ENCODE measurements at places on chromosomes 2 and 18. TPM values are rescaled to one million over a fixed set of nuclear protein-coding genes. Genes with fewer than 3 reads are reported as not detected.

GAREM2 gene
- 1.9 TPM for total RNA-seq

ICOS gene
- total RNA-seq = 2.1 TPM

GEN1 gene
- 7.0 TPM for total RNA-seq

SERPINB5 gene
- total RNA-seq = 0.55 TPM

TACR1 gene
- total RNA-seq = 1.4 TPM

KATNAL2 gene
- total RNA-seq = 3.1 TPM

DNA sequence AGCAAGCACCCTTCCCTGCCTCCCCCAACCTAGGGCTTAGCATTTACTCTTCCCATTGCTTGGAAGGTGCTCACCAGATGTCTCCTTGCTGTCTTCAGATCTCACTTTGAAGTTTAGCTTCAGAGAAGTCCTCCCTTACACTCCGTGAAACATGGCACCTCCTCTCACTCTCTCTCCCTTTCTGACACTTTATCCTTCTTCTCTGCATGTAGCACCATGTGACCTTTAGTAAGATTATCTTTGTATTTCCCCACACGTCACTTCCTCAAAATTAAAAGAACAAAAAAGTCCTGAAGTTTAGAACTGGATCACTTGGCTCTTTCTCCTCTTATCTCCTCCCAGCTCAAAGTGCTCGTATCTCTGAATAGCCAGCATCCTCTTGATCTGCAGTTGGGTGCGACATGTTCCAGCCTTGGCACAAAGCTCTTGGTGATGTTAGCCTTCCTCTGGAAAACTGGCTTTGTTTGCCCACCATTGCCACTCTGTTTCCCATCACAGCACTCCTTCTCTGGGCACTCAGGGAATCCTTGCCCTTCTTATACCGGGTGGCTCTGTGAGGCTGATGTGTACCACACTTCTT lies 40.6 kb upstream of the EPAS1 start:
- no peak for DNase-seq

DNA sequence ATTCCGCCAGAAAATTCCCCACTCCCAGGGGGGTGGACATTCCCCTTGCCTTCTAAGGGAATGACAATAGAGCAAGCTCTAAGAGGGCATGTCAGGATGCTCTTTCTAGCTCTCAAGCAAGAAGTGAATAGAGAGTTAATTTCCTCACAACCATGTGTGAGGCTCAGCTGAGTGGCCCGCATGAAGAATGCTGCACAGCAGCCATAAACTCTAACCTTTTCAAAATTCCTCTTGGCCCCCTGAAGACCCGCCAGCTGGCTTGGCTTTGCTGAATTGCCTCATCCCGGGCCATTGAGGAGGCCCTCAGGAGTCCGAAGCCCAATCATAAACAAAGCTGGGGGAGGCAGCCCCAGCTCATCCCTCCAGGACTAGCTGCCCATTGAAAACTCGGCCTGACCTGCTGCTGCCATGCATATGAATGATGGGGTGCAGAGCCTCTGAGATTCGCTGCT lies 38.2 kb downstream of the NRP2 start:
- no peak for DNase-seq

DNA sequence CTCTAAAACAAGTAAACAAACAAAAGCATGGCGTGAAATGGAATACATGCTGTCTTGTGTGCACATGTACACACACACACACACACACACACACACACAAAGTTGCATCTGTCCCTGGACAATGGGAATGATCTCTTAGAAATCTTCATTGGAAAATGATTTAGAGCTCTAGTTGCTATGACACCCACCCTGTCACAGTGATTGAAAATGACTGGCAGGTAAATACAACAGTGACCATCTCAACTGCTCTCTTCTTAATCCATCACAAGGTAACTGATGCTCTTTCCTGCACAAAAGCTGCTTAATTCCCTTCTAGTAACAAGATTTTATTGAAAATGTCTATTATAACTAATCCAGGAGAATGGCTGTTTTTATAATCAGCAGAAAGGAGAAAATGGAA lies 1011.7 kb upstream of the GYPC start:
- no peak for DNase-seq

DNA sequence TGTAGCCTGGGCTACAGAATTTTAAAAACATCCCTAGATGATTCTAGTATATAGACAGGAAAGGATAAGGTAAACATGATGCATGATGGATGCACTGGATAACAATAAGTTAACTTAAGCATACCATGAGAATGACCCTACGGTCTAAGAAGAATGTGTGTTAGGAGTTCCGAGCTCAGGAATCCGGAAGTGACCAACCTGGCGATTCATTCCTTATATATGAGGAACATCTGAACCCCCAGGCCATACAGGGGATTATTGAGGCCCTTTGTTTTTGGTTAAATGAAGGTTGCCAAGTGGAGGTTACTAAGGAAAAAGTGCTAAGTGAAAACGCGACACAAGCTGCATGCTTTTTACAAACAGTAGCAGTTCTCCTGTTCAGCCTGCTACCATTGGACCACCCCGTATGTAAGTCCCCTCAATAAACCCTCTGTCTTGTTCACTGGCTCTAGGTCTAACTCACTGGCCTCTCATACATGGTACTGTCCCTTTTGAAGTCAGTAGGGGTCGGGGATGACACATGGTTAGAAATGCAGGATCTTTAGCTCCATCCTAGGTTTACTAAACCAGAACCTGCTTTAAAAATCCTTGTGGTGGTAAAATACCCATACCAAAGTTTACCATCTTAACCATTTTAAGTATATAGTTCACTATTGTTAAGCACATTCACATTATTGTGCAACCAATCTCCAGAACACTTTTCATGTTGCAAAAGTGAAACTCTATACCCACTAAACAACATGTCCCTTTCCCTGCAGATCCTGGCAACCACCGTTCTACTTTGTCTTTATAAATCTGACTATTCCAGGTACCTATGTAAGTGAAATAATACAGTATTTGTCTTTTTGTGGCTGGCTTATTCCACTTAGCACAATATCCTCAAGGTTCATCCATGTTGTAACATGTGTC lies 111.0 kb upstream of the MAP4K3 start:
- no peak for DNase-seq

DNA sequence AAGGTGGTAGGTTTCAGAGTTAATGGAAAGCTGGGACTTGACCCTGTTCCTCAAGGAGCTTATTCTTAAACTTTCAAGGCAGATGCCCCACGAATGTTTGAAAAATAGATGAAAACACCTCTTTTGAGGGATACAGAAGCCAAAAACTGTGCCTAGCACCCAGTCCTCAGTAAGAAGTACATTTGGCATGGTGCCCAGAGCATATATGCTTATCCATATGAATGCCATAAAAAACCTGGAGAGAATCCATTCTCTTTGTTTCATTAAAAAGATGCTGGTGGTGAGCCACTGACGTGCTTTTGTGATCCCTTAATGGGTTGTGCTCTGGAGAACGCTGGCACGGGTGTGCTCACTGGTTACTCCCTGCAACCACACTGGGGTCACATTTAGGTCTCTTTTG lies 69.0 kb downstream of the IL1R2 start:
- DNase-seq = no peak

GRCh38 chr18:80246445-80247392 lies 595 bp downstream of the PARD6G start:
- DNase-seq = peak; percentile 68

- DNase-seq = no peak
These were observed 97.1 kb downstream of the TXNL1 start for GRCh38 chr18:56541340-56541739.

DNA sequence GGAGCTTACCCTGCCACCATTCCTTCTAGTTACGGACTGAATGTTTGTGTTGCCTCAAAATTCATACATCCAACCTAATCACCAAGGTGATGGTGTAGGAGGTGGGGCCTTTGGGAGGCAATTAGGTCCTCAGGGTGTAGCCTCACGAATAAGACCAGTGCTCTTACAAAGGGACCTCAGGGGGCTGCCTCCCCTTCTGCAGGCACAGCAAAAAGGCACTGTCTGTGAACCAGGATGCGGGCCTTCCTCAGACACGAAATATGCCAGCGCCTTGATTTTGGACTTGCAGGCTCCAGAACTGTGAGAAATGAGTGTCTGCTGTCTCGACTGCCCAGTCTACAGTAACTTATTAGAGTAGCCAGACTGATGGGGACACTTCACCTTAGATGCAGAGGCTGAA lies 150.4 kb upstream of the HDAC4 start:
- DNase-seq = no peak

DNA sequence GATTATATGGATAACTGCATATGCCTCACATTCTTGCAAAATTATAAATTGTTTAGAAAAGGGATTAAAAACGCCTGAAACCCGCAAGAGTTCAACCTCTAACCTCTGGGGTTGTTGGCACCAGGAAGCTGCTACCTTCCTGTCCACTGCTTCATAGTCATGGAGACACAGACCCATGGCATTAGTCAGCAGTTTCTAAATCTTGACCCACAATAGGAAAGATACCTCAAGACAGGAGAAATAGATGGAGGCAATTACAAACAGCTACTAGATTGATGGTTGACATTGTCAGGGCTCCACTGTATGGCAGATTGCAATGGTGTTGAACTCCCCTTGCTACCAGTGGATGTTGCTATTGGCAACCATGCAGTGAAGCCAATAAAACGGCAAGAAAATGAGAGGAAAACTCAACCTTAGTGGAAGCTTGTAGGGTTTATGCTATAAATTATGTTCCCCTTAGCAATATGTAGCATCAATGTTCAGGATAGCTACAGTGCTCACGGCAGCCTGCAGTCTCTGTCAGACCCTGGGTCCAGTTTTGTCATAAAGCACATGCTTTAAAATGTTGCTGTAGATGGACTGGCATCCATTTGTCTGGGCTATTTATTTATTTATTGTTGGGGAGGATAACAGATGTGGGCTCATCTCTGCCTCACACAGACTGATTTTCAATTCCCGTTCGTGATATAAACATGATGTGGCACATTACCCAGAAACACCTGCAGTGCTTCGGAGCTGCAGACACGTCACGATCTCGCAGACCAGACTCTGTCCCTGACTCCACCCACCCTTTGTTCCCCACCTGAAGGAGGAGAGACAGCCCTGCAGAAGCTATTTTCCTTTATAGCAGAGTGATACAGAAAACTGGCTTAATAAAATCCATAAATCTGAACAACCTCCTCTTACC lies 233.4 kb downstream of the AGPS start:
- no peak for DNase-seq

GRCh38 chr2:124301915-124302314 lies 276.8 kb downstream of the CNTNAP5 start:
- no peak for DNase-seq

- no peak for DNase-seq
These were observed 9.6 kb downstream of the CNDP2 start for GRCh38 chr18:74505776-74506175.

DNA sequence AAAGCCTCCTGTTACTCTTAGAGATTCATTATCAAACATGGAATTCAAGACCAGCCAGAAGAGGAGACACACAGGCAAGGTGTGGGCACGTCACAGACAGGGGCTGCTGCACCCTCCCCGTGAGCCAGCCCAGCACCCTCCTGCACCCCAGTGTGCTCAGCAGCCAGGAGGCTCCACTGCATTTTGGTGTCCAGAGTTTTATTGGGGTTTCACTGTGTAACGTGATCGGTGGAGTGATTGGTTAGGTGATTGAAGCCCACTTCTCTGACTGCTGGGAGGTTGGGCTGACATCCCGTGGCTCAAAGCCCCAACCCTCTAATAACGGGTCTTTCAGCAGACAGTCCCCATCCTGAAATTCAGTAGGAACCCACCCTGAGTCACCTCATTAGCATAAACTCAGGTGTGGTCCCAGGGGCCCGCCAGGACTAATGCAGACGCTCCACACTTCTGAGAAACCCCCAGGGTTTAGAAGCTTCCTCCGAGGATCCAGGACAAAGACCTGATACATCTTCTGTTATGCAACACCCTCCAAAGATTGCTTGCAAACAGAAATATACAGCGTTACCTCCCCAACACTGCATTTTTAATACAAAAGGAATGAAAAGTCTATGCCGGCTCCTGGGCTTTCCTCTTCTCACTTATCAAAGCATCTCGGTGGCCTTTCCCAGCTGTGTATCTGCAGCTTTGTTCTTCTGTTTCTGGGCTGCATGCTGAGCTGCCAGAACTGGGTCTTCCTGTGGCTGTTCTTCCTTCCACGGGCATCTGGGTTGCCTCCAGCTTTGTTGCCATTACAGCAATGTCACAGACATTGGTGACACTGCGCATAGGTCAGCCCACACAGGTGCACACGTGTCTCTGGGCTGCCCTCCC lies 43.7 kb upstream of the SNED1 start:
- peak; percentile 33 for DNase-seq

- DNase-seq = no peak
These were observed 20.2 kb upstream of the DYNC1I2 start for GRCh38 chr2:171667041-171667440.

DNA sequence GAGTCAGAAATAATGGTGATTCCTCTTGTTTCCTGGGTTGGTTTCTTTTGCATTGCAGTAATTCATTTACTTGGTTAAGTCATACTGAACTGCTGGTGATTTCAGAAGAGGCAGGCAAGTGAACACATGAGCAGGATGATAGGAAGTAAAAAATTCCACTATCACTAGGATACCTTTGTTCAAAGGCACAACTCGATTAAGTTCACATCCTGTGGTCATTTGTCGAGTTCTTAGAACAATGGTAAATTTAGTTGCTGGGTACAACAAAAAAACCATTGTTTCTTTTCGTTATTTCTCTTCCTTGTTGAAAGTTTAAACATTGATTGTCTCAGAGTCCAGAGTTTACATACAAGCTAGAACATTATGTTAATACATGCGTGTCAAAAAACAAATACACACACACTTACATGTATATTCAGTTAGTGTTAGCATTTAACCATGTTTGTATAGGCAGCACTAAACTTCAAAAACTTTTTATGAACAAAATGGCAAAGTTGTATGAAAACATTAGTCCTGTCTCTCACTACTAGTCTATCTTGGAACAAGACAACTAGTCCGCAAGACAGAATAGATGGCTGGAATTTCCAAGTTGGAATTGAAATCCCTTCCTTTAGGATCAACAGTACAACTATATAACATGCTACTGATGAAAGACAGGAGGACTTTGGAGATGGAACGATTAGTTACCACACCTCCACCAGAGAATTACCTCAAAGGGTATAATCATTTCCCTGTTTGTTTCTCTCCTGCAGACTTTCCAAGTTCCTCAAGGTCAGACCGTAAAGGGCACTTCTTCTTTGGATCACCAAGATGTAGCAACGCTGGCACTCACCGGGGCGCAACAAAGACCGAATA lies 26.2 kb downstream of the STK39 start:
- no peak for DNase-seq

DNA sequence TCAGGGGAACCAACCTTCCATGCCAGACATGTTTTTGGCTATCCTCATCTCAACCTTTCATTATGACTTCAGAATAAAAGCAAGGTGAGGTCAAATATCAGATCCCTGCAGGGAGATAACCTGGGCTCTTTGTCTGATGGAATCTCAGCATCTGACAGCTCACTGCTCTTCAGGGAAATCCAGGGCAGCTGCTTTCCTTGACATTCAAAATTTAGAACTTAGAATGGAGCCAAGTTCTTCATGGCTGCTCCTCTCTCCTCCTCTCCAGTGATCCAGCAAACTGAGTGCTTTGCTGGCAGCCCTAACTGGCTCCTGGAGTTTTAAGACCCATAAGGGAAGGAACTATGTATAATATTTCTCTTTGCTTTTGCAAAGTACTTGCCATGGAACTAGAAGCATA lies 716.3 kb downstream of the TSN start:
- no peak for DNase-seq

- no peak for DNase-seq
These were observed 361.3 kb downstream of the SS18 start for GRCh38 chr18:25729072-25729471.

- no peak for DNase-seq
These were observed 130.6 kb downstream of the USP34 start for GRCh38 chr2:61340242-61340641.

- DNase-seq = no peak
These were observed 20.4 kb downstream of the KDSR start for GRCh38 chr18:63346480-63347183.
